ENCODE measurements at places on chromosomes 2 and 18. TPM values are rescaled to one million over a fixed set of nuclear protein-coding genes. Genes with fewer than 3 reads are reported as not detected.

DNA sequence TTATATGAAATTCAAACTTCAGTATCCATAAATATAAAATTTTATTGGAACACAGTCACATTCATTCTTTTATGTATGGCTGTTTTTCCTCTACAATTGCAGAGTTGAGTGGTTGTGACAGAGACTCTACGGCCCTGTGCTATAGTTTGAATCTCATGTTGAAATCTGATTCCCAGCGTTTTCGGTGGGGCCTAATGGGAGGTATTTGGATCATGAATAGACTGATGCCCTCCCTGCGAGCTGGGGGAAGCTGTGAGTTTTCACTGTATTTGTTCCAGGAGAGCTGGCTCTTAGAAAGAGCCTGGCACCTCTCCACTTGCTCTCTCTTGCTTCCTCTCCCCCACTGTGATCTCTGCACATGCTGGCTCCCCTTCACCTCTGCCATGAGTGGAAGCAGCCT lies 1.7 kb downstream of the PFN4 start:
- no peak for DNase-seq

- DNase-seq = no peak
Measured at GRCh38 chr2:237640493-237640998, 13.2 kb downstream of the LRRFIP1 start.

DNA sequence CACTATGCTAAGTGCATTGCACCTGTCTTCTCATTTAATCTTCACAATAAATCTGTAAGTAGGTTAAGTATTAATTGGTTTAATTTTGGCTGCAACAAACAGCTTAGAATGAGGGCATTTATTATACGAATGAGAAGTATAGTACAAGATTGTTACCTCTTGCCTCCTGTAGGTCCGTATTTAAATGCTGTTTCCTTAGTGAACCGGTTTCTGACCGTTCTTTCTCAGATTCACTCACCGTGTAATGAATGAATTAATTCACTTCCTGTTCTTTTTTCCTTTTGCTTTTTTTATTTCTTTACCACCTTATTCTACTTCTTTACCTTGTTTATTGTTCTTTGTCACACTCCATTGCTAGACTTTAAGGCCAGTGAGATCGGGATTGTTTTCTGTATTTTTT lies 153.8 kb upstream of the RASGRP3 start:
- no peak for DNase-seq

DNA sequence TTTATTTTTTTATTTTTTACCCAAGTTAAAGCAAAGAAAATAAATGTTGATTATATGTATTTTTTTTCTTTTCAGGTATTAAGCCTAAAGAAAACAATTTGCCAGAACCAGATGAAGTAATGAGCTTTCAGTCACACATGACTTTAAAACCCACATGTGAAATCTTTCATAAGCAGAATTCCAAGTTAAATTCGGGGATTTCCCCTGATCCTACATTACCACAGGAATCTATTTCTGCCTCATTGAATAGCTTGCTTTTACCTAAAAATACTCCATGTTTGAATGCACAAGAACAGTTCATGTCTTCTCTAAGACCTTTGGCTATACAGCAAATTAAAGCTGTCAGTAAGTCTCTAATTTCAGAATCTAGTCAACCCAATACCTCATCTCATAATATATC lies 26.6 kb downstream of the GEN1 start:
- no peak for DNase-seq

- no peak for DNase-seq
Measured at GRCh38 chr18:74294526-74294925, 2.8 kb upstream of the CYB5A start.

DNA sequence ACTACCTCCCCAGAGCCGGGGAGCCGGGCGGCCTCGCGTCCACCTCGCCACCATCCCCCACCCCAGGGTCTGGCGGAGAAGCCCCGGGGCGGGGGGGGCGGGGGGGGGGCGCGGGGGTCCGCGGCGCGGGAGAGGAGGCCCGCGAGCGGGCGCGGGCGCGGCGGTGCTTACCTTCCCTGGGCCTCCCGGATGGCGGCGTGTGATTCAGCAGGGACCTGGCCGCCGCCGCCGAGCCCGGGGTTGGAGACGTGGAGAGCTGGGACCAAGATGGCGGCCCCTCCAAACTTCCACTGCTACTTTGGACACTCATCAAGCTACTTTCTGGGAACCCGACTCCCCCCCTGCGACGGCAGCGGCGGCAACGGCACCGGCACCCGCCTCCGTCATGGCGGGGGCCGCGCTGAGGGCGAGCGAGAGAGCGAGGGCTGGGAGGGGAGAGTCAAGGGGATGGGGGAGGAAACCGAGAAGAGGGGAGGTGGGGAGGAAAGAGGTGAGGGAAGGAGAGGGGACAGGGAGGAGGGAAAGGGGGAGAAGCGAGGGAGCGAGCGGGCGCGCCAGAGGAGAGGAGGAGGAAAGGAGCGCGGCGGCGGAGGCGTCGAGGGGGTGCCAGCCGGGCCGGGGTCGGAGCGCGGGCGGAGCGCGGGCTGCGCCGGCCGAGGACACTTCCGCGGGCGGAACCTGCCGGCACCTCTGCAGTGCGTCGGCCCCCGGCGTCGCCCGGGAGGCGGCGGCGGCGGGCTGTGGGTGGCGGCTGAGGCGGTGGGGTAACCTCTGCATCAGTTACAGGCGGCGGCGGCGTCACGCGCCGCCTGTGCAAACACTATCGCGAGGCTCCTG lies at the start of gene TLK1:
Gene TLK1, minus strand, starts transcription at position 775 of the 837 bp plus-strand sequence. Its CDS starts 465 bp downstream, at position 310.
- DNase-seq = no peak

DNA sequence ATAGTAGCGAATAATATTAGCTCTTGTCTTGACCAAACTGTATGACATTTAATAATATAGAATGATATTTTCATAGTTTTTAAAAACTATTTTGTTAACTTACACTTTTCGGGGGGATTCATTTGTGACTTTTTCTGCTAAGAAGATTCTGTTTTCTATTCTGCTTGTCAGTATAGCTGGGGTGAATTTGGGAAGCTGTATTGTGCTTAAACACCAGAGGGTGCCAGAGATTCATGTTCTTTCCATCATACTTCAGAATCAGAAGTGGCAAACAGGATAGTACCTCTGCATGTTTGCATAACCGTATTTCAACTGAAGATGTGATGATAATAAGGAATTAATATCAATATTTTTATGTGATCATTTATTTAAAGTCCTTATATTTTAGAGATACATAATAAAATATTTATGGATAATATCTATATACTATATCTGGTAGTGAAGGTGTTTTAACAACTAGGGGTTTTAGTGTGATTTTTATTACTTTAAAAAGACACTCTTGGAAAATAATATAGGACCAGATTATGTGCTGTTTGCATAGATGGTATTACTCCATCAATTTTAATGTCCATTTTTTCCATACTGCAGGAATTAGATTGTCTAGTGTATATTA lies 81.0 kb downstream of the TAF4B start:
- no peak for DNase-seq

GRCh38 chr2:229733611-229734245 lies 19.4 kb upstream of the DNER start:
- no peak for DNase-seq

- no peak for DNase-seq
Measured at GRCh38 chr2:73100956-73101355, 11.8 kb downstream of the RAB11FIP5 start.

DNA sequence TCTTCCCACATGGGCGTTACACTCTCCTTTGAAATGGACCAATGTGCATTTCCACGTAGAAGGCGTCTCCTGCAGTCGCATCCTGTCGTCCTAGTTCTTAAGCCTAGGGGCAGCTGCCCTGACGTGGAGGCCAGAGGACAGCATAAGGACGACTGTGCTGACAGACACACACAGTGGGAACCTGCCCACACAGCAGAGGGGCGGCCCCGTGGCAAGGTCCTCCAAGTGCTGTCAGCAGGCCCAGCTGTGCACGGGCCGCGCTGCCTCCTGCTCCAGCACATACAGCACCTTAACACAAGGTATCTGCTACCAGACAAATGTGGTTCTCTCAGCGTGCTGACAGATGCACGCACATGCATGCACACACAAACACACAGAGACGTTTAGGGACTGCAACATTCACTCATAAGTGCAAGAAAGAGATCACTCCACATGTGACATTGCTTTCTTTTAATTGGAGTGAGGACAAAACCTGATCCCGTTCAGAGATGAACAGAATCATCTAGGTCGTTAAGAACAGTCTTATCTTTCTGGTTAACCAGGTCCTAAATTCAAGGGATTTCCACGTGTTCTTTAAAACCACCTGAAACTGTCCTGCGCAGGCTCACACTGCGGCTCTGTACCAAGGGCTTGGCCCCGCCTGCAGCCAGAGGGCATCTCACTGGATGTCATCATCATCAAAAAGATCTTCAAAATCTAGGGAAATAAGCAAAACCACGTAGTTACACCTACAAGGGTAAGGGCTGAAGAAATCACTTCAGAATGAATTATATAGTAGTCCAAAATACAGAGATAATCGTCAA lies 5.5 kb downstream of the COPS9 start:
- DNase-seq = no peak

GRCh38 chr2:100418406-100418962 lies 1.0 kb upstream of the CHST10 start:
- no peak for DNase-seq

- no peak for DNase-seq
Measured at GRCh38 chr18:36667811-36668210, 161.0 kb downstream of the TPGS2 start.

GRCh38 chr2:113219889-113220641 lies 46.3 kb downstream of the PSD4 start:
- DNase-seq = no peak

- DNase-seq = no peak
Measured at GRCh38 chr18:64090876-64091275, 58.0 kb downstream of the LINC00305 start.

GRCh38 chr18:5893956-5894610 lies 1.2 kb downstream of the TMEM200C start:
- no peak for DNase-seq

DNA sequence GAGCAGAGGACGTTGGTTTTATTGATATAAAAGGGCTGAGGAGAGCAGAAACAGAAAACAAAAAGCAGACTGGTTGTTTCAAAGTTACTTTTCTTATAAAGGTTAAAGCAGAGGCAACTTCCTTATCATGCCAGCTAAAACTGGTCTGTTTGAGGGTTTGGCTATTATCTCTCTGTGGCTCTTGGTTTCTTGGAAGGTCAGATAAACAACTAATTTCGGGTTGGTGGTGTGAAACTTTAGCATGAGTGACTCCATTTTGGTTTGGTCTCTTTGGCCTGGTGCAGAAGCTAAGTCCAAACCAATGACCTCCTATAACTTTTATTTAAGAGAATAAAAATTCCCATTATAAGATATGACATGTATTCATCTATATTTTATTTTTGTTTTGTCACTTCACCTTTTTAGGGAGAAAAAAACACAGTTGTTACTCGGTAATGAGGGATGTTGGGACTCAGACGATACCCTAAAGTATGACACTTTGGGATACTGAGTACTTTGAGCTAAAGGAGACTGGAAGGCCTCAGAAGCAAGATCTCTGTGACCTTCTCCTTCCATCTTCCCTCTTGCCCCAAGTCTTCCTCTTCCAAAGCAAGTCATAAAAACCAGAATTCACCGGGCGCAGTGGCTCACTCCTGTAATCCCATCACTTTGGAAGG lies 23.3 kb downstream of the TNFAIP6 start:
- DNase-seq = no peak

GRCh38 chr18:79947881-79948610 lies 3.4 kb downstream of the SLC66A2 start:
- no peak for DNase-seq

GRCh38 chr18:13797157-13797611 lies 26.8 kb upstream of the MC5R start:
- no peak for DNase-seq

- no peak for DNase-seq
Measured at GRCh38 chr2:236548179-236548921, 21.3 kb upstream of the ACKR3 start.

- peak; percentile 89 for DNase-seq
Measured at GRCh38 chr2:9234680-9235146, 28.1 kb downstream of the ASAP2 start.

GRCh38 chr2:3356799-3357198 lies 20.8 kb downstream of the EIPR1 start:
- DNase-seq = no peak

The PLGLB2 gene
- 1.7 TPM for total RNA-seq

The RAD51AP2 gene
- not detected for total RNA-seq

The EFEMP1 gene
- 30.0 TPM for total RNA-seq

The ARMC9 gene
- total RNA-seq = 21.3 TPM

The ANKRD30B gene
- 0.17 TPM for total RNA-seq

The RAB27B gene
- 1.7 TPM for total RNA-seq

The TFPI gene
- total RNA-seq = 99.7 TPM

The IHH gene
- total RNA-seq = 0.29 TPM

The SFTPB gene
- total RNA-seq = not detected

The CCDC148 gene
- 1.2 TPM for total RNA-seq

The SERPINB3 gene
- 0.12 TPM for total RNA-seq

Data from epithelial cell of proximal tubule (primary cell).